ENCODE measurements at places on chromosomes 13 and 19.

DNA sequence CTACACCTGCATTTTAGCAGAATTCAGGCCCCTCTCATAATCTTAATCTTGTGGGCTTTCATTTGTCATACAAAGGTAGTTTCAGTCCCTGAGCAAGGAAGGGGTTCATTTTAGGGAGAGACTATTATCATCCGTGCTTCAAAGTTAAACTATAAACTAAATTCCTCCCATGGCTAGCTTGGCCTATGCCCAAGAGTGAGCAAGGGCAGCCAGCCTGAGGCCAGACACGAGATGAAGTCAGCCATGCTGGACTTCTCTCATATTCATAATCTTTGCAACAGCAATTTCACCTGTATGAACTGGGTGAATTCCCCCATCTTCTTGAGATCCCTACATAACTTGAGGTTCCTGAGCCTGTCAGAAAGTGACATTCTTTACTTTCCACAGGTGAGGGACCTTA, 13.0 kb downstream of the ERICH4 start:
- no peak for DNase-seq

DNA sequence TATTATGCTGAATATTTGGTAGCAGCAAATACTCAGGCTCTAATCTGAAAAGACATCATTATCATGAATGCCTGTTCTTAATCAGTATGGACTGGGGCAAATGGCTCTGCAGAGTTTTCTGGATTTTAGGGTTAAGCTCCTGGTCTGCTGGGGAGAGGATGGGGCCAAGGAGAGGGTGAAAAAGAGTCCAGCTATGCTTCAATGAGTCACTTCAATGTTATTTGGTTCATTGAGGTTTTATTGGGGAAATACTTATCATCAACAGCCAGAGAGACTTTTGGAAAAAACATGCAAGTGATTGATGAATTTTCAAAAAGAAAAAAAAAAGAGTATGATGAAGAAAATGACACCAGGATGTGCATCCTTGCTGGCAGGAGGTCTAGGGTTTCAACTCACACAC, 278.3 kb downstream of the UQCRFS1 start:
- DNase-seq: no peak

DNA sequence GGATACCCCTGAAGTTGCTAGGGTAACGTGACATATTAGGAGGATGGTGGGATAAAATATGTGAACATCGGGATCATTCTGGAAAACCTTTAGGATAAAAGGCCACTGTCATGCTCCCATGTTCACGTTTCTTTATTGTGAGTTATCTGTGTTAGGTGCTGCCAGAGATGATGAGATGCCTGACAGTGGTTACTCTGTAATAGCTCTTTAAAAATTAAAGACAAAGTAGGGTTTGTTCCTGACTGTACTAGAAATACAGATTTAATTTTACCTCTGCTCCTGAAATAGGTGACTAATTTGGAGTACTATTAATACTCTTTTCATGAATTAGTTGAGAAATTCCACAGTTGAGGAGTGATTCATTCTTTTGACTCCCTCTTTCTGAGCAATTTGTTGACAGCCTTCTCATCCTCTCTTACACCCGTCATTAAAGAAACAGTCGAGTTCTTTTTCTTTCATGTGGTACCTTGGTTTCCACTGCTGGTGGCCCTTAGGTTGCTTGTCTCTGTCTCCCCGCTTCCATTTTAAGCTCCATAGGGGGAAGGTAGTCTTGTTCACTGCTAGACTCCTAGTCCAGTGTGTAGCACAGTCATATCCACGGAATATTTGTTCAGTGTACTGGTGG, 28.4 kb downstream of the SAE1 start:
- no peak for DNase-seq

GRCh38 chr19:36891768-36892357, 24.2 kb downstream of the ZNF829 start:
- DNase-seq: no peak

- DNase-seq: no peak
Measured at GRCh38 chr13:37290716-37291505, 185.4 kb upstream of the CSNK1A1L start.

DNA sequence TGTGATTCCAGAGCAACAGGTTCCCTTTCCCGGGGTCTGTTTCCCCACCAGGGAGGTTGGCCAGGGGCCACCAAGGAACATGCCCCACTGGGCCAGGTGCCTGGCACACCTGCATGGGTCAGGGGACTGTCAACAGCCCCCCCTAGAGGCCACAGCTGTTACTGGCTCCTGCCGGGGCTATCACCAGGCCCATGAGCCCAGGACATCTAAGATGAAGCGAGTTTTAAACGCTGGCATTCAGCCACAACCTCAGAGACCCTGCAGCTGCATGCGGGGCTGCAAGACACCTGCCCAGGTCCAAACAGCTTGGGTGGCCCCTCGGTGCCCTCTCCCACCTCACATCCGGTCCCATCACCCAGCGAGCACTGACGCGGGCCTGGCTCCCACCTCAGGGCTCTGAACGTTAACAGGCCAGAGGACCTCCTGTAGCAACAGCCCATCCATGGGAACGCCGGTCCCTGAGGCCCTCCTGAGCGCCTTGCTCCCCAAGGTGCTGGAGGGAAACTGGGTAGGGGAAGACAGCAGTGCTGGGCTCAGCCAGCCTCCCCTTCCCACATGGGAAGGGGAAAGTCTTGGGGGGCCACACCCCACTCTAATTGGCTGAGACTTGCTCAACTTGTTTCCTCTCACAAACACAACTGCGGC, 12.0 kb downstream of the KHSRP start:
- DNase-seq: no peak

GRCh38 chr13:98147521-98147920, 4.6 kb downstream of the FARP1 start:
- DNase-seq: no peak
